ENCODE measurements at places on chromosomes 6 and 20.

DNA sequence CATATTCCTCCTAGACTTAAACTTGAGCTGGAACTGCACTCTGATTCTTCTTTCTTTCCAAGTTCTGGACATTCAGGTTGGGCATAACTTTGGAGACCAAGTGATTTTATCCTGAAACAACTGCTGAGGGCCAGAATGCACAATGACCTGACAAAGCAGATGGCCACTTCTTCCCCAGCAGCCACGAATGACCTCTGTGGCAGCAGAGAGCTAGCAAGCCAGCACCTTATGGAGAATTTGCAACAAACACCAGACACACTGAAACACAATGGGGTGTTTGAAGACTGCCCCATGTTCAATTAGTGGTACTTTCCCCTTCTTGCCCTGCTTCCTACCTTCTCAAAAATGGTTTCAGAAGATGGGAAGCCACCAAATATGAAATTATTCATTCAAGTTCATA, 4.2 kb upstream of the TENT5A start:
- DNase-seq: no peak

DNA sequence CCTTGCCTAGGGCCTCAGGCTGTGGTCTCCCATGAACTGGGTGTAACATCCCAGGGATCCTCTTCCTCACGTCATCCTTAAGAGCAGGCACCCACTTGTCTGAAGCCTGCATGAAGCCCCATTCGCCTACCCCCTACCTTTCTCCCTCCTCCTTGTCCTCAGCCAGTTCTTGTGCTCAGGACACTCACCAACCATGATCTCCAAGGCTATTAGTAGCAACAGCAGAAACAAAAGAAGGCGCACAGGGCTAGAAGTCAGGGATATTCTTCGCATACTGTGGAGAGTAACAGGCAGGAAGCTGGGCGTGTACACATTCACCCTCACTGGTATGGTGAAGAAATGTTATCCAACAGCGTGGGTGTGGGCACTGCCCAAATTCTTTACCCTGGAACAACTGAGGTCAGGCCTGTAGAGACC, 7.3 kb downstream of the RAET1E start:
- DNase-seq: no peak

GRCh38 chr6:21204951-21205350, 388.6 kb upstream of the SOX4 start:
- no peak for DNase-seq

DNA sequence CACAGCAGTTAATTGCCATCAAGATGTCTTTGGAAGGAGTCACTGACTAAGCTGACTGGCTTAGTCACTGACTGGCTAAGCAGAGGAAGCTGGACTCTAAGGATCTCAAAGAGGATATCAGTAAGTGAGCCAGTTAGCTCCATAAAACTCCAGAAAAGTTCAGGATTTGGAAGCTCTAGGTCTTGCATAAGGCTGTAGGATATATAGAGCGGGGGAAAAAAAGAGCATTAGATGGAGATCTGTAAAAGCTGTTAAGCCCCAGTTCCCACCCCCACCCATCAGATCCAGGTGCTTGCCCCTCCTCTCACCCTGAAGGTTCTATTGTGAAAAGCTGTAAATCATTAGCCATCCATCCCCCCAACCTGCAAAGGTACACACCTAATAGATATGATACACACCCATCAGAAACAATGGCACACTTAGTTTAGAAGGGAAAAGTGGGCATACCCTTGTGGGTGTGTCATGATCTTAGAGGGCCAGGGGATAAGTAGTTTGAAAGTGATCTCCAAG, 32.2 kb downstream of the CARMIL1 start:
- no peak for DNase-seq

DNA sequence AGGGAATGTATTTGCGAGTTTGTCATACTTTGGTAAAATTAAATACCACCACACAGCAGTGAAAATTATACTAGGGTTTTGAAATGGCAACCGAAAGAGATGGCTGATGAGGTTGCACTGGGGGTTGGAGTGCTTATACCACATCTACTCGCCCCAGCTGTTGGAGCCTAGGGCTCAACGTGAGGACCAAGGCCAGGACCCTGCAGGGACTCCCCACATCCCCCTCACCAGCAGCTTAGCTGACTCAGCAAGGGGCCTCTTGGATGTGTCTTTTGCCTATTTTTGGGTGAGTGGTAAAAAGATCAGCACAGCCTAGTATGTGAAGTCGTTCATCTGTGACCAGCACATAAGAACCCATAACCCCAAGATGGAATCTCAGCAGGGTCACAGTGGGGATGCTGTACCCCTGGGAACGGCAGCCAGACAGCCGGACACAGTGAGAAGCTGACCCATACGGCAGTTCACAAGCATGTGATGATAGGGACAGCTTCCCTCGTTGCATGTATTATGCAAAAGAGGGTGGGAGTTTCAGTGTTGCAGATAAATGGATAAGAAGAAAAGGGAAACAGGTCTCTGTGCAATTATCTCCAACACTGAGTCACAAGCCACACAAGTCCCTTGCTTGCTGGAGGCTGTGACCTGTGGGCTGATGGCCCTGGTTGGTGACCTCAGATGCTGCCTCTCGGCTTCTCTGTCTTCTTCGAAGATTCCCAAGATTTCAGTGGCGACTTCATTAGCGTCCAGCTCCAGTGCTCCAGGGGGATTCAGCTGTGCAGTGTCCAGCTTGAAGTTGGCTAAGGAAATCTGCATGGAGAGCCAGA, 20.9 kb upstream of the SPO11 start:
- DNase-seq: no peak

DNA sequence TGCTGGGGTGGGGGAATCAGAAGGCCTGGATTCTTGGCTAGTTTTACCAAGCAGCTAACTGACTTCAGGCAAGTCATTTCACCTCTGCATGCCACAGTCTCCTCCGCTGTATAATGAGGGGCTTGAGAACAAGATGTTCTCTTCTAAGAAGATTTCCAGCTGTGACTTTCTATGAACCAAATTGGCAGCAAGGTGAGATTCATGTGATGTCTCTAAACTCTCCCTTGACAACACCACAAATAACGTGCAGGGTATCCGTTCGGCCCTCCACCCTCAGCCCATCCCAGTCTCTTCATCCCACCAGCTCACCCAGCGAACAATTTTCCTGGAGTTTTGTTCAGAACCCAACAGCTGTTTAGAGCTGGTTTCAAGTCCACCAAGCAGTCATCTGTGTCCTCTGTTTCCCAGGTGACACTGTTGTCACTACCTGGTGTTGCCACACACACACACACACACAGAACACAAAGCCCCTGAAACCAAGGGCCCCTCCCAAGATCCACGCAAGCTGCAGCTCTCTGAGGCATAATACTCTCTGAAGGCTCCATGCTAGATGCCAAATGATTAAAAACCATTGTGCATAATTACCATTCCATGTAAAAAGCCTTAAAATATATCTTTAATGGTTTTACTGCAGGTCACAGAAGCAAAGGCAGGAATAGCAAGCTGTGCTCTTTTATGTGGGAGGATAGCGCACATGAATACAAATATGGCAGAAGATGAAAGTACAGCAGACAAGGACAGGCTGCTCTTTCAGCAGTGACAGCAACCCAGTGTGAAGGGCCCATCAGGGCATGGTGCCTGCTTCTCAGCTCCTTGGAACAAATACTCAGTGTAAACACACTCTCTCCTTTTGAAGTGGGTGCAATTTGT, 48.2 kb downstream of the ARHGAP18 start:
- no peak for DNase-seq

DNA sequence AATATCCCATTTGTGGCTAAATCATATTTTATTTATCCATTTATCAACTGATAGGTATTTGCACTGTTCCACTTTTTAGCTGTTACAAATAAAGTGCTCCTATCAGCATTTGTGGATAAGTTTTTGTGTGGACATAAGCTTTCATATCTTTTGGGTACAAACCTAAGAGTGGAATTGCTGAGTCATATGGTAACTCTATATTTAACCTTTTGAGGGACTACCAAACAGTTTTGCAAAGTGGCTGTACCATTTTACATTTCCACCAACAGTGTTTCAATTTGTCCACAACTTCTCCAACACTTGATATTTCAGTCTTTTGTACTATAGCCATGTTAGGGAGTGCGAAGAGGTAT, 23.6 kb upstream of the ECHDC1 start:
- no peak for DNase-seq

GRCh38 chr6:125379174-125379573, 77.4 kb upstream of the HDDC2 start:
- no peak for DNase-seq

DNA sequence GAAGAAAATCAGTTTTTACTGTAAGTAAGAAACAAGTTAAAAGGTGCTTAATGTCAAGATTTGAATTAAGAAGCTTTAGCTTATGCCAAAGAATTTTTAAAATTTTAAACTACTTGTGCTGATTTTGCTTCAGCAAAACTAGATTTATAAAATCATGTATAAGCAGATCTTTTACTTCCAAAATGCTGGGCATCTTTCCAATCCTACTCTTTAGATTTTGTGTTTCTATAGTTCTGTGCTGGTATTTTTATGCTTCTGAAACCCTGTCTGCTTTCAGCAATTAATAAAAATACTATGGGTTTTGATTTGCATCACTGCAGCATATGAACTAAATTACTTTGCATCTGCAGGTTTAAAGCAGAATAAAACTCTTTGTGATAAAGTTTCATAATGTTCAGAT, 238.6 kb upstream of the RNF217 start:
- DNase-seq: no peak

- no peak for DNase-seq
These were observed 1.8 kb upstream of the FKBP1A start for GRCh38 chr20:1394686-1395085.

GRCh38 chr6:104943781-104944180, 13.1 kb upstream of the LIN28B start:
- DNase-seq: no peak

- no peak for DNase-seq
These were observed 71.2 kb downstream of the KIAA0319 start for GRCh38 chr6:24574809-24575208.

DNA sequence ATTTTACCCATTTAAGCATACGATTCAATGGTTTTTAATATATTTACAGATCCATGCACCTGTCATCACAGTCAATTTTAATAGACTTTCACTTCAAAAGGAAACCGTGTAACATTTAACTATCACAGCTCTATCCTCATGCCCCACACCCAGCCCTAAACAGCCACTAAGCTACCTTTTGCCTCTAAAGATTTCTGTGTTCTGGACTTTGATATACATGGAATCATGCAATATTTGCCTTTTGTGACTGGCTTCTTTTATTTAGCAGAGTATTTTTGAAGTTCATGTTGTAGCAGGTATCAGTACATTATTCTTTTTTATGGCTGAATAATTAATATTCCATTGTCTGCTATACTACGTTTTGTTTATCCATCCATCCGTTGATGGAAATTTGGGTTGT, 50.3 kb upstream of the STX16 start:
- no peak for DNase-seq

DNA sequence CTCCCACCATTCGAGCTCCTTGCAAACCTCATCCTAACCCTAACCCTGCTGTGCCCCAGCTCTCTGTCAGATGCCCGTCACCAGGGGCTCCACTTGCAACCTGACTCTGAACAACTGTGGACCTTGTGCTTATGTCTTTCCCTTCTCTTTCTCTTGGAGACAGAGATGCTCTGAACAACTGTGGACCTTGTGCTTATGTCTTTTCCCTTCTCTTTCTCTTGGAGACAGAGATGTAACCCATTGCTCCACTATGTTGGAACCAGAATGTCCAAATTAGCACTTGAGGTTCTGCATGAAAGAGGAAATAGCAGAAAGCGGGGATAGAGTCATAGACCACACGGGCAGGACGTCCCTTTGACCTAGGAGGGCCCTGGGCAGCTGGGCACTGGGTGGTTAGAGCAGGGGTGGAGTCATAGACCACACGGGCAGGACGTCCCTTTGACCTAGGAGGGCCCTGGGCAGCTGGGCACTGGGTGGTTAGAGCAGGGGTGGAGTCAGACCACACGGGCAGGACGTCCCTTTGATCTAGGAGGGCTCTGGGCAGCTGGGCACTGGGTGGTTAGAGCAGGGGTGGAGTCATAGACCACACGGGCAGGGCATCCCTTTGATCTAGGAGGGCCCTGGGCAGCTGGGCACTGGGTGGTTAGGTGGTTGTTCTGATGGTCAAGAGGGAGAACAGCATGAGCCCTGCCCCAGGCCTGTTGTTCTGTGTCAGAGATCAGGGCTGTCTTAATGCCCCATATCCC, 22.2 kb downstream of the PCMTD2 start:
- no peak for DNase-seq

- no peak for DNase-seq
These were observed 33.2 kb upstream of the TFAP2C start for GRCh38 chr20:56595746-56596475.

DNA sequence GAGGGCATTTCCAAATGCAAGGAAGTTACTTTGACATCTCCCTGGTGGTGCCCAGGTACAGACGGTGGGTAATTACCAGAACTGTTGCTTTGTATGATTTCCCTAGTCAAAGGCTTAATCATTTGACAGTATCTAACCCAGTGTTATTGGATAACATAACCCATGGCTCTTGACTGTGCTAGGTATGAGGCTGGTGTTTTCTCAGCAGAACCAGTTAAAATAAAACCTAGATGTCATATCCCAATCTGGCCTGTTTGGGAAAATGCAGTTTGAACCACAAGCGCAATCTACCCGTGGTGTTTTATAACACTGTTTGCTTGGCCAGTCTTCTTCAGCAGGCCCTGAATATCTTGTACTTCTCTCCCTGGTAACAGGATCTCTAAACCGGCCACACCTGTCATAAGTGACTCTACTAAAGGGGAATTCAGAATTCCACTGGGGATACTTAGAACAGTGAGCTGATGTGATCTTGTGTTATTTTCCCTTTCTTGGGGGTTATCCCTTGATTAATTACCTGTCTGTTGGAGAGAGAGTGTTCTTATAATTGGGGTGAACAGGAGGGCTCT, 32.8 kb downstream of the PPP1R14C start:
- DNase-seq: no peak

- peak; percentile 4 for DNase-seq
These were observed 527 bp upstream of the DOK5 start for GRCh38 chr20:54474866-54475265.

DNA sequence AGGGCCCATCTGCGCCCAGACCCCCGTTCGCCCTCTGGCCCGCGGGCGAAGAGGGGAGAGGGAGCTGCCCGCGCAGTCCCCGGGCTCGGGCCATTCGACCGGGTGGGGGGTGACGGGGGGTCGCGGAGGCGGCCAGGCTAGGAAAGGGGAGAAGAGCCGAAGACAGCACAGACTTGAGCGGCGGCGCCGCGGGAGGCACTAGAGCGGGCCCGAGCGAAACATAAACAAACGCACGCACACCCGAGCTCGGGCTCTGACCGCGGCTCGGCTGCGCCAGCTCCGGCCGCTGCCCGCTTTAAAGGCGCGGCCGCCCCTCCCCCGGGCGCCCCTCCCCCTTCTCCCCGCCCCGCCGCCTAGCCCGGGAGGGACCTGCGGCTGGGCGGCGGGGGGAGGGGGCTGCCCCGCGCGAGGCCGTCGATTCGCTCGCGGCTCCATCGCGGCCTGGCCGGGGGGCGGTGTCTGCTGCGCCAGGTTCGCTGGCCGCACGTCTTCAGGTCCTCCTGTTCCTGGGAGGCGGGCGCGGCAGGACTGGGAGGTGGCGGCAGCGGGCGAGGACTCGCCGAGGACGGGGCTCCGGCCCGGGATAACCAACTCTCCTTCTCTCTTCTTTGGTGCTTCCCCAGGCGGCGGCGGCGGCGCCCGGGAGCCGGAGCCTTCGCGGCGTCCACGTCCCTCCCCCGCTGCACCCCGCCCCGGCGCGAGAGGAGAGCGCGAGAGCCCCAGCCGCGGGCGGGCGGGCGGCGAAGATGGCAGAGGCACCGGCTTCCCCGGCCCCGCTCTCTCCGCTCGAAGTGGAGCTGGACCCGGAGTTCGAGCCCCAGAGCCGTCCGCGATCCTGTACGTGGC, at the start of gene FOXO3:
FOXO3 (plus strand) TSS at position 455 of the 846 bp plus-strand sequence; CDS start at position 747, 292 bp downstream.
- peak; percentile 48 for DNase-seq

GRCh38 chr6:38115626-38116008, 296.1 kb downstream of the ZFAND3 start:
- no peak for DNase-seq

Data from T-helper 1 cell (primary cell).